ENCODE measurements at places on chromosomes 1 and 21.

GRCh38 chr1:42947117-42947516, 11.6 kb downstream of the SLC2A1 start:
- no peak for DNase-seq

DNA sequence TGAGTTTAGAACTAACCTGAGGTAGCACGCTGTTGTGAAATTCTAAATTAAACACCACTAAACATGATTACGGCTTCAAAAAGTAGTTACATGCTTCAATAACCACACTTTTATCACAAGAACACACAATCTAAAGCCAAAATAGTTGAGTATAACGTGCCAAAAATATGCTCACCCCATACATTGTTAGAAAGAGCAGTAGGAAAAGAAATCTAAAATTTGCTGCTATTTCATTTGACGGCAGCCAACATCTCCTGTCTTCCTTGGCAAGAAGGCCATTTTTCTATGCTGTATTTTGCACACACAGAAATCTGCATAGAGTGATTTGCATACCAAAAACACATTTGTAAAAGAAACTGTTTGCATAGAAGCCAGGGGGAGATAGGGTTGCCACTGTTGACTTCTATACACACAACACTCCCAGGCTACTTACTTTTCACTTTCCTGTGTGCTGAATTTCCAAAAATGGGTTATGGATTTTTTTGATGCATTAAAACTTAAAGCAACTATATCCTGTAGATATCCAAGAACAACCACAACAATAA, 42.9 kb upstream of the DMRTB1 start:
- DNase-seq = no peak

- no peak for DNase-seq
Measured at GRCh38 chr1:183699616-183700160, 46.6 kb upstream of the APOBEC4 start.

- DNase-seq = no peak
Measured at GRCh38 chr1:100721526-100722207, 2.1 kb downstream of the VCAM1 start.

GRCh38 chr1:6111571-6111970, 65.9 kb downstream of the KCNAB2 start:
- DNase-seq = no peak

- no peak for DNase-seq
Measured at GRCh38 chr1:199310708-199311107, 671.9 kb downstream of the PTPRC start.

DNA sequence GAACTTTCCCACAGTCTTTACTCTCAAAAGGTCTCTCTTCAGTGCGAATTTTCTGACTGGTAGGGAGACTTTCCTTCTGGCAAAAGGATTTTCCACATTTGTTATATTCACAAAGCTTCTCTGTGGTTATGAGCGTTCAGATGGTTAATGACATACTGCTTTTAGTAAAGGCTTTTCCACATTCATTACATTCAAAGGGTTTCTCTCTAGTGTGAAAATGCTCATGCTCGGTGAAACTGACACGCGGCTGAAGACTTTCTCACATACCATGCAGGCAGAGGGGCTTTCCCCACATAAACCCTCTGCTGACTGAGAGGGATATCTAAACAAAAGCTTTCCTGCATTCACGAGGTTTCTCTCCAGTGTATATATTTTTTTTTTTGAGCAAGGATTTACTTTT, 9.9 kb upstream of the KLF18 start:
- DNase-seq = no peak

DNA sequence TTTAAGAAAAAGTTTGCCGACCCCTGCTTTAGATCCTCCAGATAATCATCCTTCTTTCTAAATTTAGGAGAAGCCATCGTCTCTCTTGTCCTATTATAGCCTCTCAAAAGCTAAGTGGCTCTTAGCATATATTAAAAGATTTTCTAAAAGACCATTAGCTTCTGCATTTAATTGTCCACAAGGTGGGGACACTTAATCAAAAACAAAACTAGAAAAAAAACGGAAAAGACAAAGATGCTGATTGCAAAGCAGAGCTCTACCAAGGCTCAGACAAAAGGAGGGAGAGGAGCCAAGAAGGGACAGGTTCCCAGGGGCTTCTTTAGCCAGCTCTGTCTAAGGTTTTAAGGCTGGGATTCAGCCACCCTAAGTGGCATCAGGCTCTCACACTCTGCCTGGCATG, 128.3 kb upstream of the HMGB4 start:
- DNase-seq = no peak

GRCh38 chr1:90135286-90135685, 140.4 kb downstream of the ZNF326 start:
- DNase-seq = no peak

DNA sequence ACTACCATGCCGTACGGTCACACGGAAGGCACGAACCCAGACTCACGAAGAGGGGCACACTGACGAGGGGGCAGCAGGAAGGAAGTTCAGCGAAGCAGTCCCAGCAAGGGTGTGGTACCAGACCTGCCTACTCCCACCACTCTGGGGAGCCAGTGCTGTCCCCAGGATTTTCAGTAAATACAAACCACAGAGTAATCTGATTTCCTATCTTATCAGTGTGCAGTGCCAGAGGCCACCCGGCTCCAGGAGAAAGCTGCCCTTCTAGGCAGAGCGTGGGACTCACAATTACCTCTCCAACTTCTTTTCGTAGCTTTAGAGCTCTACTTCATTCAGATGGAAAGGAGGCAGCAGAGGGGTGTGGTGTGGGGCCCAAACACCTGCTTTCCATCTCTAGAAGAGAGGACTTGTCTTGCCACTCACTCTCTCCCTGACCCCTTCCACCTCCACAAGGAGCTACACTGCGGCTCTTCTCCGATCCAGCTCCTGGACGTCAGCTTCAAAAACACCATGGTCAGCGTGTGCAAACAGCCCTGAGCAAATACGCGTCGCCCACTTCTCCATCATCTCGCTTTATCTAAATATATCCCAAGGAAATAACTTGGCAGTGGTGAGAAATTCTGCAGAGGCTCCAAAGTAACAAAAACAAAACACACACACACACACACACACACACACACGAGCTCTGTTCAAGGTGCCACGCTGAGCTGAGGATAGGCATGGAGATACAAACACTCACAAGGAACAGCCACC, 98.5 kb downstream of the MRPL37 start:
- no peak for DNase-seq

DNA sequence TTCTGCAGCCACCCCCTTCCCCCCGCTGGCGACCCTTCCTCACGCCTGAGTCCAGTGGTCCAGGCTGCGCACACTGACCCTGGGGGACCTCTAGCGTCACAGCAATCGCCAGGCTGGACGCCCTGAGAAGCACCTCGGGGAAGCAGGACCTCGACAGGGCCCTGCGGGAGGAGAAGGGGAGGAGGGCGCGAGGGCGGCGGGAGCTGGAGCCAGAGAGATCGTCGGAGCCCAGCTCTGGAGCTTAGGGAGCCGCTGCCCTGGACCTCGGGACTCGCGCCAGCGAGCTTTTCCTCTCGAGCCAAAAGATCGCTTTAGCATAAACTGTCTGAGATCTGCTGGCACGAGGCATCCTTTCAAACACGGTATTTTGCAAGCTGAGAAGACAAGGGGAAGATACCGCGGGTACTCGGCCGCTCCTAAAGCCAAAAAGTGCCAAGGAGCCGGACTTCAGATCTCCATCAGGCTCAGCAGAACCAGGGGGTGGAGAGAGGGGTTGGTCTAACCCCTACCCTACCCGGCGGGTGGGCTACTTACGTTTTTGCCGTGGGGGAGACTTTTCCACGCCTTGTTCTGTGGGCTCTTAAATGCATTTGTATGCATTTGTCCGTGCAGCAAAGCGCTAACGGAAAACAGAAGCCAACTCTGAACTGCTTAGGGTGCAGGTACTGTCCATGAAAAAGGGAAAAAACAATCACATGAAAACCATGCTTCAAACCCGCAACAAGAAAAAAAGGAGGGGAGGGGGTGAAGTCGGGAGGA, 586 bp downstream of the COL24A1 start:
- DNase-seq = no peak

GRCh38 chr1:32028746-32029145, 15.1 kb downstream of the KHDRBS1 start:
- no peak for DNase-seq

DNA sequence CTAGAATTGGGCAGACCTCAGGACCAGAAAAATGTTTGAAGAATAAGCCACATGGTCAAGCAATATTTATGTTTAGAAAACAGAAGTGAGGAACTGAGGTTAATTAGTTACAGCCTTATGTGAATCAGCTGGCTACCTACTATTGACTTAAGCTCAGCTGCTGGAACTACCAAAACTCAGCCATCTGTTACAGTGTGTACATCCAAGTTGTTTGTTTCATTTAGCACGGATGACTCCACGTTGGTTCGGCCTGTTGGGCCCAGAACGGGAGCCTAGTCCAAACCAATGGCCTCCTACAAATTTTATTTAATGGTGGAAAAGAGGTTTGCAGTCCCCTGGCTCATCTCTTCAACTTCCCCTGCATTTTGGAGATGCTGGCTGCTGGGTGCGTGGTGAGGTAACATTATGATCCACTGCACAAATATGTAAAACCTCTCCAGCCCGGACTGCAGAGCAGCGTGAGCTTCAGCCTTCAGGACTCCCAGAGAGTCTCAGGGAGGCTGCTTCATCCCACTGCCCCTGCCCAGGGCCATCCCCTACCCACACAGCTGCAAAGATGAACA, 143.4 kb downstream of the ZZZ3 start:
- no peak for DNase-seq

GRCh38 chr1:82139751-82140468, 339.2 kb downstream of the ADGRL2 start:
- no peak for DNase-seq

DNA sequence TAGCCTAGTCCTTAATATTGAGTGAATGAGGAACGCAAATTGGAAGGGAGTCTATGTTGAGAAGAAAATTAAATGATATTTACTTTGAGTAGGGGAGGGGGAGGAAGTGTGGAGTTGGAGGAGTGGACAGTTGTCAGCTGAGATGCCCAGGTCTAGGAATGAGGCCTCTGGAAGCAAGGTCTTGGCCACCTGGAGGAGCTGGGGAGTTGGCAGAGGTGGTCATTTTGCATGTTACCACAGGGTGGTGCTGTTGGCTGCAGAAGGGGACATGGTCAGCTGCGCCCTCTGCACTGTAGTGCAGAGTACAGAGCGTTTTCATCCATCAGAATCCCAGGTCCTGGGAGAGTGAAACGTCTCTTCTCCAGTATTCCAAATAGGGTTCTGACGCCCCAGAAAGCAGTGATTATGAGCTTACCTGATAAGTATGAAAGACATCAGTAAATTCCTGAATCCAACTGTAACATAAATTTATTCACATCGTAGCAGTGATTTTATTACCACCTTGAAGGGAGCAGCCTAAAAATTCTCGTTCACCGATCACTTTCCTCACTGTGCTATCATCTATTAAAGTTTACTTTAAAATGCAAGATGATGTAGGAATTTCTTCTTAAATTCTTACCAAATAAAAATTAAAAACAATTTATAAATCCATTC, 13.8 kb downstream of the PARK7 start:
- DNase-seq = no peak

GRCh38 chr1:116861137-116861536, 48.6 kb upstream of the PTGFRN start:
- no peak for DNase-seq

DNA sequence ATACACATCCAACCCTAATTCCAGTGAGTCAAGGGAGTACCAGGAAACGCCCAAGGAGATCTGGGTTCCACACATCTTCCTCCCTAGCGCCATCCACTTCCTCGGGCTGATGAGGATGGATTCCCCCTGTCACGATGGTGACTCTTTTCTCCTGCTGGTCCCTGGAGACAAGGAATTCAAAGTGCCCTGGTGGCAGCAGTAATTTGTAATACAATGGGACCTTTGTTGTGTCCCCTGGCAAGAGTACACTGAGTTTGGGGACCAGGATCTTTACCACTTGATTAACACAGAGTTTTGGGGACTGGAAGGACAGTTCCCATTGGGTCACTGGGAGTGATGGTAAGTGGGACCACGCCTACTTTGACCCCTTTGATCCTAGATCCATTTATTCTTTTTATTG, 9.4 kb upstream of the JAK1 start:
- DNase-seq = no peak

GRCh38 chr1:53636621-53637171, 102.3 kb downstream of the GLIS1 start:
- DNase-seq = no peak

DNA sequence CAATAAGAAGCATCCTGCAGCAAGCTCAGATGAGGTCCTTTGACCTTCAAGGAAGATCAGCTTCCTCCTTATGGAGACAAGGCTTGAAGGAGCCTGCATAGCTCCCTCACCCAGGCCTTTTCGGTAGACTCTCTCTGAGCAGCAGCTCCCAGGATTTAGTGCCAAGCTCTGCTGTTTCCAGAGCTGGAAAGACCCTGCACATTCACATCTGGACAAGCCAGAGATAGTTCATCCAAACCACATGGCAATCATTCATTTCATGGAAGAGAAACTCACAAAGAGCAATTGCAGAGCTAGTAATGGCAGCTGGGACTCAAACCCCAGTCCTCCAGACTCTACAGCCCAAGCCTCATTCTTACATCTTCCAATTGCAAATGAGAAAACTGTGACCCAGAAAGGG, 76.4 kb upstream of the EDN2 start:
- DNase-seq = no peak

DNA sequence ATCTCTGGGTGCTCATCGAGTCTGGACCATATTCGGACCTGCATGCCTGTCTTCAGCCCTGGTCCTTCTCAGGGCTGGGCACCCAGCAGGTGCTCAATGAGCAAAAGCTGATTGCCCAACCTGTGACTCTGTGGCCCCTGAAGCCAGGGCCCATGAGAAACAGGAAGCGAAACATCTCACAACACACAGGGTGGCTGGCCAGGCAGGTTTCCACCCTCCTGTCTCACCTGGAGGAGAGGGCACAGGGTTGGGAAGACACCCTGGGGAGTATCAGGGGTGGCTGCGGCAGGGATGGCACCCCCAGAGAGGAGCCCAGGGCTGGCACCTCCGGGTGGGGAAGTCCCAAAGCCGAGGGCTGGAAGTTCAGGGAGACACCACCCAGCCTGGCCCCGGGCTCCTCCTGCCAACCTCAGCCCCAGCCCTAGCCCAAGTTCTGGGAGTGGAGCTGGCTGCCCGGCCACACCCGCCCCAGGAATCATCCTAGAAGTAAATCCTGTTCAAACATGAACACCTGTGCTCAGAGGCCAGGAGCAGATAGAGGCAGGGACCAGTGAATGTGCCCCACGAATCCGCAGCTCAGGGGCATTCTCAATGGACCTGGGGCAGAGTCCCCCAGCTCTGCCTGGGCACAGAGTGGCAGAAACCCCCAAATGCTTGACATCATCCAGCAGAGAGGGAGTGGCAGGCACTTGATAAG, 54.6 kb downstream of the RAP1GAP start:
- no peak for DNase-seq

- DNase-seq = no peak
Measured at GRCh38 chr1:190578017-190578416, 100.4 kb upstream of the BRINP3 start.

- no peak for DNase-seq
Measured at GRCh38 chr1:24874611-24875234, 55.4 kb downstream of the RUNX3 start.

All from CD8-positive, alpha-beta memory T cell (primary cell).